ENCODE measurements at places on chromosomes 5 and 9.

- DNase-seq: no peak
Measured at GRCh38 chr9:116081435-116082115, 72.0 kb upstream of the PAPPA start.

DNA sequence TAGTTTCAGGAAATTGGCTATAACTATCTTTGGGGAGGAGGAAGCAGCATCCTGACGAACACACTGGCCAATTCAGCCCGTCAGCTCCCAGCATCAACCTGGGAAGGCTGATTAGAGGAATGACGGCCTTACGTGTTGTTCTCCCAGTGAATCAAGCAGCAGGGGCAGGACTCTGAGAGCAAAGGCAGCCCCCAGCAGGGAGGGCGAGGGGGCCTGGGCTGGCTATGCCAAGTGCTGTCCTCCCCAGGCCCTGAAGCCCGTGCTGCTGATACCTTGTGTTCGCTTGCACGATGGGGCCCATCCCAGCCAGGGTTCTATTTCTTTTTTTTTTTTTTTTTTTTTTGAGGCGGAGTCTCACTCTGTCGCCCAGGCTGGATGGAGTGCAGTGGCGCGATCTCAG, 254.1 kb downstream of the FSTL4 start:
- no peak for DNase-seq

- no peak for DNase-seq
Measured at GRCh38 chr5:87307796-87308423, 40.2 kb downstream of the RASA1 start.

- no peak for DNase-seq
Measured at GRCh38 chr9:115306865-115307264, 188.9 kb upstream of the TNC start.

GRCh38 chr5:77869116-77869798, 93.1 kb upstream of the TBCA start:
- no peak for DNase-seq

DNA sequence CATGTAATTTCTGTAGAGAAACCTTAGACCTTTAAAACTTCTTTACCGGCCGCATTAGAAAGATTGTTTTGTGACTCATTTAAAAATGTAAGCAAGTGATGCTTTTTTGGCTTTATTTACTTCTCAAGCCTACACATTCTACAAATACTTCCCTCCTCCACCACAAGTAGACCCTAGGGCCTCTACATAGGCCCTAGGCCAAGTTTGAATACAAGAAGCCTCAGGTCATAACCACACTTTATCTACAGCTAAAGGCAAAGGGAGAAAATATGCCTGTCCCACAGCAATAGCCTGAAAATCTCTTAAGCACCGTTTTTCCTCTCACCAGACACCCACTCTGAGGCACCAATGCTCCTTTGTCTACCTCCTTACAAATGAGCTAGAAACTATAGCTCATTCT, 53.9 kb downstream of the CSNK1A1 start:
- no peak for DNase-seq

DNA sequence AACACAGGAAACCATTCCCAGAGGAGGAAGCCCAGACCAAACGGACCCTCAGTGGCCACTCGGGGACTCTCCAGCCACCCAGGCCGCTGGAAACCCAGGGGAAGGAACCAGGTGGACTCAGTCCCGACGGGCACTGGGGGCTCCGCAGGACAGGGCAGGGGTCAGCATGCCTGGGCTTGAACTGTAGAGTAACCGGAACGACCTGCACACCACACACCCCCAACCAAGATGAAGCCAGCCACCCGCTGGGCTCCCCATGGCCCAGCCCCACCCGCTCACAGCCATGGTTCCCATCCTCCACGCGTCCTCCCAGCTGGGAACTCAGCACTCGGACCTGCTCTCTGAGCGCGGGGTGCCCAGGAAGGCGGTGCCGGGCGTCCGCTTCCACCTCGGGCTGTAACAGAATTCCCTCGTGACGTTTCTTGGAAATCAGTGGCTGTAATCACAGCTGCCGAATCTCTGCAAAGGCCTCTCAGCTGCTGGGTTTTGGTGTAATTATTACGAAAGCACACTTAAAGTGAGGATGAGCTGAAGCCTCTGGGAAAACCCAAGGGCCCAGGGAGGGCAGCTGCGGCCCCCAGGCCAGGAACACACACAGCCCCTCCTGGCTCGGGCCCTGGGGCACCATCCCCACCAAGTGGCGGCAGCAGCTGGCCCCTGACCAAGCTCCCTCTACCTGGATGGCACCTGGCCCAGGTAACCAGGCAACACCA, 13.8 kb downstream of the NACC2 start:
- no peak for DNase-seq

- DNase-seq: no peak
Measured at GRCh38 chr9:106925392-106925791, 62.4 kb downstream of the ZNF462 start.

GRCh38 chr5:66322786-66323528, 178.9 kb downstream of the SREK1 start:
- no peak for DNase-seq

- DNase-seq: no peak
Measured at GRCh38 chr5:172082180-172082579, 75.7 kb upstream of the FBXW11 start.

DNA sequence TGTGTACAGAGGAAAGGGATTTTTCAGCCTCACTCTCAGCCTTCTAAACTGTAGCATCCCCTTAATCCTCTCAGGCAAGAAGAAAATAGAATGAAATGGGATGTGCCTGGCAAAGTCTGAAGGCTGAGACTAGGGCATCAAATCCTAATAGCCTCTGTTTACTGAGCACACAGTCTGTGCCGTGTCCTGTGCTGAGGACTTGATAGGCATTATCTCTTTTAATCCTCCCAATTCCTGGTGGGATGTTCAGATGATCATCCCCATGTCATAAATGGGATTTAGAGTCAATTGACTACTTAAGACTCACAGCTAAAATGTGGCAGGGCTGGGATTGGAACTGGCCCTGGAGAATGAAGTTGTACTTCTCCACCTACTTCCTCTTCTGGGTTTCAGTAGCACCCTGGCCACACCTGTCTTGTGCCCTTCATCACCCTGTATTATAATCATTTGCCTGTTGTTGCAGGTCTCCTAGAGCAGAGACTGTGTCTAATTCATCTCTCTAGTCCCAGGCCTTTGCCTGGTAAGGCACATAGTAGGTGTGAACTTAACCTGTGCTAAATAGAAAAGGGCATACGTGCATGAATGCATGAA, 81.0 kb downstream of the WWC1 start:
- no peak for DNase-seq

- peak; percentile 80 for DNase-seq
Measured at GRCh38 chr5:168578538-168579487, at the start of gene PANK3. PANK3 (minus strand) TSS chr5:168579368; CDS start chr5:168579283, 85 bp downstream.

DNA sequence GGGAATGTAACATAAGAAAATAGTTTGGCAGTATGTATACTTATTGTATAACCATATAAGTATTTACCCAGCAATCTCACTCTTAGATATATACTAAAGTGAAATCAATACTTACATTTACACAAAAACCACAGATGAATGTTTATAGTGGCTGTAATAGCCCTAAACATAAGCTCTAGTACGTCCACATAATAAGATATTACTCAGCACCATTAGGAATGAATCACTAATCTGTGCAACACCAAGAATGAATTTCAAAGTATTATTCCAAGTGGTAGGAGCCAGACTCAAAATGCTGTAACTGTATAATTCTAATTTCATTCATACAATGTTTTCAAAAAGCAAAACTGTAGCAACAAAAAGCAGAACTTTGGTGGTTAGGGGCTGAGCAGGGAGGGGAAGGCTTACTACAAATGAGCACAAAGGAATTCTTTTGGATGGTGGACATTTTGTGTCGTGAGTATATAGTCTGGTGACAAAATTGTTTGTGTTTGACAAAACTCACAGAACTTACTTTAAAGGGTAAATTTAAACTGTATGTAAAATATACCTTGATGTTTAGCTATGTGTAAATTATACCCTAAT, 11.9 kb upstream of the C5orf46 start:
- DNase-seq: no peak

- no peak for DNase-seq
Measured at GRCh38 chr9:113569472-113570060, 106.0 kb downstream of the RGS3 start.

DNA sequence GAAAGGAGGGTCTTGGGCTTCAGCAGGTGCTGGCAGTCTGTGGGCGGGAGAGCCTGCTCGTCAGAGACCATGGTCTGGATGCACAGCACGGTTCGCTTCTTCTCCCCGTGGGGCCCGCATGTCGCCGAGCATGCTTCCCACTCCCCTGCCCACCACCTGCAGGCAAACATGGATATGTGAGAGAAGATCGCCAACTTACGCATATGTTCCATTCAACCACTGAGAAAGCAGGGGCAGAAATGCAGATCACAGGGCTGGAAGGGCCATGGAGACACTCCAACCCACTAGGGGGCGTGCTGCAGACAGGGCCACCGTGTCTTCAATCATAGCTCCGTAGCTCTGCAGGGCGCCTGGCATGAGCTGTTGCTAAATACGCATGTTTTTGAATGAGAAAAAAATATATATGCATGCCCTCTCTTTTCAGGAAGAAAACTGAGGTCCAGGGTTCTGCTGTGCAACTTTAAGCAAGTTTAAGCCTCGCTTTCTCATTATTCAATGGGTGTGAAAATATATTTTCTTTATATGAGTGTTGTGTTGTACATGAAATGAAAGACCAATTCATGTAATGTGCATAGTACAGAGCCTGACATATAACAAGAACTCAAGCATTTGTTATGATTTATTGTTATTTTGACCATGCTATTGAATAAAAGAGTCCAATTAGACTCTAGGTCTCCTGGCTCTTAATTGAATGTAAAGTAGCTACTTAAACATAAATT, 148.0 kb downstream of the TARS1 start:
- peak; percentile 43 for DNase-seq

GRCh38 chr9:71826279-71826678, 58.0 kb upstream of the CEMIP2 start:
- no peak for DNase-seq

GRCh38 chr5:158180407-158180806, 321.5 kb upstream of the CLINT1 start:
- no peak for DNase-seq

DNA sequence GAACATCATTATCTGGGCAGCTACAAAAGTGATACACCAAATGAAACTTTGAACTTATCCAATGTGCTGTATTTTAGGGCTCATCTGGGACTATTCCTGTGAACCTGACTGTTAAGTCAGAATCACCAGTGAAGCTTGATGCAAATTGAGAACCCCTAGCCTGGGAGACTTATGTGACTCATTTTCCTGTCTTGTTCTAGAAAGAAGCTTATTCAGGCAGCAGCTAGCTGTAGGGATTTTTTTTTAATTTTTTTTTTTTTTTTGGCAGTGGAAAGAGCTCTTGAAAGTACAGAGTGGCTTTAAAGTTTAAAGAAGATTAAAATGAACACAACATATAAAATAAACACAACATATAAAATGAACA, 81.1 kb upstream of the TNFAIP8 start:
- DNase-seq: peak; percentile 24

DNA sequence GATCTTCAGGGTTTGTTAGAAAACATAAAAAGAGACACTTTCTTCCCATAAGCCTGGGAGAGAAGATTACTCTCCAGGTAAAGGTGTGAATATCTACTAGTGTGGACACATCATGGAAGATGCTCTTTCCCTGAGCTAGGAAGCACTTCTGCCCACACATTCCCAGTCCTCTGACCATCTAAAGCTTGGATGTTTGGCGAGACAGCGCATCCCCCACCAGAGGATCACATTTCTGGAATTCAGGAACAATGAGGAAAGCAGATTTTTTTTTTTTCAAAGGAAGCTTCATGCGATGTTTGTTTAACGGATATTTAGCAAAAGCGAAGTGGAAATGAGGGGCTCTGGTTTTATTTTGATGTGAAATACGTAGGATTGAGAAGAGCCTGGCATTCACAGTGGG, 6.2 kb downstream of the SVEP1 start:
- no peak for DNase-seq

- DNase-seq: no peak
Measured at GRCh38 chr5:155087036-155087435, 73.5 kb downstream of the KIF4B start.

GRCh38 chr5:169848792-169849191, 131.5 kb downstream of the INSYN2B start:
- DNase-seq: no peak

All from KBM-7 (cell line).